ENCODE measurements at places on chromosomes 4 and X.
A peak's percentile ranks its signal among the peaks of the same experiment; 100 is the strongest.

DNA sequence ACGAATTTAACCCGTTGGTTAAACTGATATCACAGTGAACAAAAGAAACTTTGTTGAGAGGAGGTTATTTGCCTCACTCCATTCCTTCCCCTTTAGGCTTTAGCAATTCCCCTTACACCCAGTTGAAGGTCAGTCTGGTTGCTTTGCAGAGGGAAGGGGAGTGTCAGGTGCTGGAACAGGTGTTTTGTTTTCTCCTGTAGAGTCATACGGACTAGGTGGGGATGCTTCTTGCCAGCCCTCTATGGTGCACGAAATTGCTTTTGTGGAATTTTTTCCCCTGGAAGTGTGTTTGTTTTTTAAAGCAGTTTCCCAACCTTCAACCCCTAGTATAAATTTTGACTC is 33.1 kb downstream of the DLG3 start:
- DNase-seq = no peak

DNA sequence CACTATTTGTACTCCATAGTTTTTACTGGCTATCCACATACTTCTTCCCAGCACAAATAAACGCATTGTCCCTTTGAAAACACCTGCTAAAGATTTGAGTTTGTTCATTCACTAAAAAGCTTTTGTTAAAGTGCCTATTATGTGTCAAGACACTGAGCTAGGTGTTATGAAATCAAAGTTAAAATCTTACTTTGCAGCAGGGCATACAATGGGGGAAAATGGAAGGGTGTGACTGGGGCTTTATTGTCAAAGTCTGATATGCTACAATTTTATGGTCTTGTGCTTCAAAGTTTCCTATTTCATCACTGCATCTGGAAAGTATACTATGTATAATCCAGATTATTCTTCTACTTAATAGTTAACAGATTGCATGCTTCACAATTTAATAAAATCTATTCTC is 128.4 kb downstream of the PPP3CA start:
- no peak for DNase-seq

GRCh38 chr4:2954358-2955185 is 8.6 kb downstream of the NOP14 start:
- peak; percentile 89 for DNase-seq

DNA sequence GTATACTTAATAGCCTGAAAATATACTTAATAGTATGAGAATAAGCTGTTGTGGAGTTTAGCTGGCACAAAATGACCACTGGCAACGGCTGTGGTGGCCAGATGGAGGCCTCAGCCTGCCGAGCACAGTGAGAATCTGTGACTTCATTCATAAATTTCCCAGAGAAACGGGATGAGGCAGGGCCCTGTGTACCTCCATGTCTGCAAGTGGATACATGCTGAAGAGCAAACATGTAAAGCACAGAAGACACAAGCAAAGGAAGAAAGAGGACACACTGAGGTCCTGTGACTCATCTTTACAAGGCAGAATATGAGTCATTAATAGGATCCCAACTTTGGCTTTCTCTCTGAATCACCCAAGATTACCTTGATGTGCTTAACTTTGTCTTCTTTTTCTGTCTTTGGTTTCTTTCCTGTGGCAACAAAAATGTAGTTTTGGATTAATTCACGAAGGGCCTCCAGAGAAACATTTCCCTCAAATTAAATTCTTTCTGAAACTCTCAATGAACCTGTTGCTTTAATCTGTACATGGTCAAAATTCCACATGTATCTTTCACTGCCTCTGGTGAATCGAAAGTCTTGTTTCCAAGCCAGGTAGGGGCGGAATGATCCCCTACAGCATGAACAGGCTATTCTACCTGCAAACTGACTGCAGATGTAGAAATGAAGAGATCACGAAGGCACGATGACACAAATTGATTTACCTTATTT is 56.4 kb downstream of the IRF2 start:
- DNase-seq = no peak

- DNase-seq = no peak
Measured at GRCh38 chr4:155248002-155248896, 39.8 kb downstream of the NPY2R start.

GRCh38 chr4:23957465-23957864 is 67.6 kb upstream of the PPARGC1A start:
- DNase-seq = no peak

- DNase-seq = no peak
Measured at GRCh38 chrX:152942077-152942442, 44.2 kb downstream of the ZNF185 start.

DNA sequence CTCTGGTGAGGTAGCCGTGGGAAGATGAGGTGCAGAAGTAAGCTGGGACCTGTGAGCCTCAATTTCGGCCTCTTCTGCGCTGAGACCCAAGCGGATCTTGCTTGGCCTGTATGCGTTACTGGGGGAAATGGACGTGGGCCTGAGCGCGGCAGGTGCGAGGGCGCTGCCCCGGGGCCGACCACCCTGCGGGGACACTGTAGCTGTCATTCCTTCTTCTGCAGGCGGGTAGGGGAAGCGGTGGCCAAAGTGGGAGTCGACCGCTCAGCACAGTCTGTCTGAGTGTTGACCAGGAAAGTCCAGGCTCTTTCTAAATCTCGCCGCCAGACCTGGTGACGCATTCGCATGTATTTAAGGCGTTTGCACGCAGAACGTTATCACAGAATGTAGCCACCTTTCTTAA is 3.3 kb upstream of the LRAT start:
- DNase-seq = no peak

GRCh38 chr4:118865091-118865708 is 23.5 kb upstream of the SYNPO2 start:
- no peak for DNase-seq

DNA sequence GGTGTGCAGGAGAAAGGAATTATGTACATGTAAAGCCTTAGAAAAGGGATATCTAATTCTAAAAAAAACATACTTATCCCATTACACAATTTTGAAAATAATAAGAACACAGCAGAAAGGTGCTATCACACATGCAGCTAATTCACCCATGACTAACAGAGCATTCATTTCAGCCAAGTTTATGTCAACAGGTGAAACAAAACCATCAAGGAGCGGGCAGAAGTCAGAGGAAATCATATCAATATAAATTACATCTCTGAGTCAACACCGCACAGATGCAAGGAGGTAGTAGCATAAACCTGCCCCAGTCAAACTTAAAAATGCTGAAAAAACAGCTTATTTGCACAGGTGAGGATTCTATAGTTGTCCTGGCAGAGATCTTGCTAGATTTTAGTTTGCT is 197.9 kb downstream of the PRDM5 start:
- DNase-seq = no peak

DNA sequence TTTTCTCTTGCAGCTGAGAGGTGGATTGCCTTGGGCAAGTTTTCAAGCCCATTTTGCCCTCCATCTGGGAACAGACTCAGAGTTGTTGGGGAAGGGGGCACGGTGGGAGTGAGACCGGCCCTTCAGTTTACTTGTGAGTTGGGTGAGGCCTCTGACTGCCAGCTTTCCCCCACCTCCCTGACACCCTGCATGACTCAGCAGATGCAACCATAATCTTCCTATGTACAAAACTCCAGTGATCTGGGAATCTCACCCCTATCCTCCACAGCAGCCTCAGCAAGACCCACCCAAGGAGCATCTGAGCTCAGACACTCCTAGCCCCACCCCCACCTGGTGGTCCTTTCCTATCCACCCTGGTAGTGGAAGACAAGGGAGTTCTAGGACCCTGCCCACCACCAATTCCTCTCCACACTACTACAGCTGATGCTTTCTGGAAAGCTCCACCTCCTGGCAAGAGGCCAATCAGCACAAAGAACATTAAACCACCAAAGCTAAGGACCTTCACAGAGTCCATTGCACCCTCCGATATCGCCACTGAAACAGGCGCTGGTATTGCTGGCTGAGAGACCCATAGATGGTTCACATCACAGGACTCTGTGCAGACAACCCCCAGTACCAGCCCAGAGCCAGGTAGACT is 99.4 kb upstream of the STK26 start:
- no peak for DNase-seq

GRCh38 chrX:66675541-66675940 is 36.7 kb upstream of the EDA2R start:
- DNase-seq = no peak

- no peak for DNase-seq
Measured at GRCh38 chrX:10030570-10030969, 63.4 kb downstream of the CLDN34 start.

- no peak for DNase-seq
Measured at GRCh38 chr4:38574559-38575333, 89.3 kb upstream of the KLF3 start.

- no peak for DNase-seq
Measured at GRCh38 chrX:40514376-40514775, 66.4 kb upstream of the ATP6AP2 start.

DNA sequence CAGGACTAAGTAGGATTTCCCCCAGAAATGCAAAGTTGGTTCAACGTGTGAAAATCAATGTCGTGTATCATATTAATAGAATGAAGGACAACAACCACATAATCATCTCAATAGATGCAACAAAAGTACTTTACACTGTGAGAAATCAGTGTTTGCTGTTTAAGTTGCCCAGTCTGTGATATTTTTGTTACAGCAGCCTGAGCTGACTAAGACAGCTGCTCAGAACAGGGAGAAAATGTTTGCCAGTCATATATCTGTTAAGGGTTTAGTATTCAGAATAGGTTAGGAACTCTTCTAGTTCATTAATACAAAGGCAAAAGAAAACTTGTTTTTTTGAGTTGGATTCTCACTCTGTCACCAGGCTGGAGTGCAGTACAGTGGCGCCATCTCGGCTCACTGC is 12.5 kb downstream of the MAEA start:
- DNase-seq = no peak

- no peak for DNase-seq
Measured at GRCh38 chrX:49238735-49239134, 3.5 kb downstream of the CCDC22 start.

- no peak for DNase-seq
Measured at GRCh38 chr4:70946939-70947338, 44.8 kb downstream of the MOB1B start.

DNA sequence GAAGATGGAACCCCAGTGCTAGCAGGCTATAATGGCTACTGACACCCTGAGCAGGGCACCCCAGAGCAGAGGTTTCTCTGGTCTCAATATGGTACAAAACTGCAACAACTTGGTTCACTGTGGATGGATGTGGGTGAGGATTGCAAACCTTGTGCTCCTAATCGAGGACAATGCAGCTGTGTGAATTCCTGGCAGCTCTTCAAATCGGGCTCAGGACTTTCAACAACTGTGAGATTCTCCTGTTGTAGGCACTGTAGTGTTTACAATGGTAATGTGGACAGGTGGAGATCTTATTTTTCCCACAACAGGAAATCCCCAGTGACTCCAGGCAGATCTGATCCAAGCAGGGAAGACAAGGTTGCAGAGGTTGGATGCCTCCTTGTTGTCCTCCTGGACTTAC is 101.5 kb downstream of the RCHY1 start:
- DNase-seq = no peak

GRCh38 chrX:136496186-136496763 is 1.1 kb upstream of the HTATSF1 start:
- DNase-seq = no peak

GRCh38 chr4:47510506-47511143 is 25.6 kb downstream of the ATP10D start:
- no peak for DNase-seq

GRCh38 chr4:137635601-137636000 is 103.3 kb upstream of the PCDH18 start:
- DNase-seq = no peak

DNA sequence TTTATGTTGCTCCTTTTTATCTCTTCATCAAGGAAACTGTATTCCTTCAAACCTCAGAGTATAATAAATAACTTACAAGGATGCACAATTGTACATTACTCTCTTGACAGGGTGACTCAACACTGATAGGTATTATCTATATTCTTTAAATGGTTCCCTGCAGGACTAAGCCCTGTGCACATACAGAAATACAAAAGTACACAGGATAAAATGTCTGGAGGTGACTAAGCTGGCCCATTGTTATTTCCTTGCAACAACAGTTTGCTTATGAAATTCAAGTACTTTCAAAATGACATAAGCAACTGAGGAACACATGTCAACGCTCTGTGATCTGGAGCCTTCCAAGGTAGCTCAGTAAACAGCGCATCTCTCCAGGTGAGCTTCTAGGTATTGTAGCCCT is 83.8 kb upstream of the RPL34 start:
- DNase-seq = peak; percentile 9

DNA sequence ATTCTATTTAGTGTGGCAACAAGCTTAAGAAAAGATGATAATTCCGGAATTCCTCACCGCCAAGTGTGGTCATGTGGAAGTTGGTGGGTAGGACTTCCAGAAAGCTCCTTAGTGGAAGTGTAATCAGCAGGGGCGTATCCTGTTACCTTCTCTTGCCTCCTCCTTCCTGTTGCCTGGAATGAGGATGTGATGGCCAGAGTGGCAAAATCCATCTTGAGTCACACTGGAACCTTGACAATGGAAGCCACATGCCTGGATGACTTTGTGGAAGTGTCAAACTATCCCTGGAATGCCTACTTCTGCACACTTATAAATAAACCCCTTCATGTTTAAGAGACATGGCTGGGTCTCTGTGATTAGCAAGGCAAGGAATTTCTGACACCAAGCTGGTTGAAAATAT is 191.0 kb downstream of the PRDM5 start:
- no peak for DNase-seq

DNA sequence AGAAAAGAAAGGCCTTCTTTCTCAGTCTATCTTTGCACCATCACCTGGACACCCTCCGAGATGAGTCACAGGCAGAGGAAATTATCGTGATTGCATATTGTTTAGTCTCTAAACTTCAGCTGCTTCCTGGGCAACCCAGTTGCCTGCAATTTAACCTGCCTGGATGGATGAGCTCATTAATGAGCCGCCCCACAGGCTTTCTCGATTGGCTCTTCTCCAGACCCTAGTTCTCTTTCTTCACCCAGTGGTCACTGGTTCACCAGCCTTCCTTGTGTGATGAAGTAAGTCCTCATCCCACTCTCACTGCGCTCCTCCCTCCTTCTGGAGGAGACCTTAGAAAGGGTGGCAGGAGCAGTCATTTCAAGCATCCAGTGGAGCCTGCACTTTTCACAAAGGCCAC is 94.4 kb downstream of the SOWAHB start:
- DNase-seq = no peak

- no peak for DNase-seq
Measured at GRCh38 chrX:69313617-69314290, 148.5 kb upstream of the PJA1 start.

DNA sequence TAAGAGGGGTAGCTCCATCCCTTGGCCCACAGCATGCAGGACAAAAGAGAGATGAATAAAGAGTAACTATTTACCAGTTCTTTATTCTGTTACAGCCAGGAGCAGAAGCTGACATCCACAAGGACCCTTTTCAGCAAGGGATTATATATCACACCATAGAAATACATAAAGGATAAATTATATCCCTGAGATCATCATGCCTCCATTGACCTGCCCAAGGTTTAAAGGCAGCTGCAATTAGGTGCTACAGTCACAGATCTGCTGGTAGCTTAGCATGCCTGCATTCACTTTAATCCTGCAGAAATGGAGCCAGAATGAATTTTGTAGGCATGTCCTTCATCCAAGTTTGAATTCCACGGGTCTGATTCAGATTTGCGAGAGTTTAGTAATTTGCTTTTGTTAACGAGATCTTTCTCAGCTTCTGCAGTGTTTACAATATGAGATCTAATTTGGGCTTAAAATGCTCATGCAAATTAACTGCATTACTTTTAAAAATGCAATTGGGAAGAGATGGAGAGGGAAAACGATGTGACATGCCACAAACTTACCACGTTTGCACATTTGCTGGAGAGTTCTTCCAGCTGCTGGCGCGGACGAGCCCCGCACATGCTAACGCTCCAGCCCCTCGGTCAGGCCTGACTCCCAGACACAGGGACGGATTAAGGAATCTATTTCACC is 327.0 kb upstream of the NOCT start:
- DNase-seq = no peak

Data from activated T-cell treated with anti-CD3 and anti-CD28 coated beads, Interleukin-2, amount 50 U/mL, for 72 hours (primary cell).